Vagina (tissue), 2 donors: ENCODE measurements at places on chromosomes 4 and X. TPM values are rescaled to one million over a fixed set of nuclear protein-coding genes. Genes with fewer than 3 reads are reported as not detected.

The GPR34 gene
- 3.2 TPM for total RNA-seq

The STK32B gene
- 6.4 TPM for total RNA-seq

The TCP11X2 gene
- not detected for total RNA-seq

The SMIM43 gene
- not detected for total RNA-seq

The ZXDB gene
- 9.1 TPM for total RNA-seq

The RBM41 gene
- 11.5 TPM for total RNA-seq

DNA sequence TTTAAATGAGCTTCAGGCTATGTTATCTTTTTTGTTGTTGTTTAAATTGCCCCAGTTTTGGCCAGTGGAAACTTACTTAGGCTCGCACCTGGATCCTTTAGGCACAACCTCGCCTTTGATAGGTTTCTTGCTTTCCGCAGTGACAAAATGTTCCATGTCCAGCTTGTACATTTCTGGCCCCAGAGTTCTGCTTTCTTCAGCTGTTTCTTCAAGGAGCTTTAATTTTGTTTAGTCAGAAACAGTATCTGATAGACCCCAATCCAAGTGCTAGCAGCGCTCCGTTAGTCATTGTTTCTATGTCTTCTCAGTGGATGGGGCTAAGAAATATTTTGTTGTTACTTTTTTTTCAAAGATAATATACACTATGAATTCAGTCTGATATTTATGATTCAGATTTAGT lies 82.8 kb downstream of the STIM2 start:
- no peak for DNase-seq

DNA sequence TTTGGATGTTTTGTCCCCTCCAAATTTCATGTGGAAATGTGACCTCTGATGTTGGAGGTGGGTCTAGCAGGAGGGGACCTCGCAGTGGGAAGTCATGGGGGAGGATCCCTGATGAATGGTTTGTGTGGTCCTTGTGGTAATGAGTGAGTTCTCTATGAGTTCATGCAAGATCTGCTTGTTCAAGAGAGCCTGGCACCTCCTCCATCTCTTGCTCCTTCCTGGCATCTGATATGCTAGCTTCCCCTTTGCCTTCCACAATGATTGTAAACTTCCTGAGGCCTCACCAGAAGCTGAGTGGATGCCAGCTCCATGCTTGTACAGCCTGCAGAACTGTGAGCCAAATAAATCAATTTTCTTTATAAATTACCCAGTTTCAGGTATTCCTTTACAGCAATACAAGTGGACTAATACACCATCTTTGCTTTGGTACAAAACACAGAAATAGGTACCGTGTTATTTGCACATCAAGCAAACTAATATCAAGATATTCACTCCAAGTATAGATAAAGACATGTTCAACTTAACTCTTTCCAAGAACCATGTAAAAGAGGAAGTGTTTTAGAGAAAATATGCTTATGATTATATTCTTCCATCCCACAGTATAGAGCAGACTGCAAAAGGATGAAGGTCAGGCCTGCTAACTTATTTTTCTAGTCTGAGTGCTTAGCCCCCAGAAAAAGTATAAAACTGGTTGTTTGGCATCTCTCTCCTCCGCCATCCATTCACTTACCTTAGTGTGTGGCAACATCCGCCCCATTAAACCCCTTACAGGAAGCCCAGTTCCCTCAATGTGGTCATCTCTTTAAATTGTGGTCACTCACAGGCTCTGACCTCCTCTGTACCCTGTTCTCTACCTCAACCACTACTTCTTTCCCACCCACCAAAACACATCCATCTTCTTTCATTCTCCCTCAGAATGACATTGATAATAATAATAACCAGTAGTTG lies 6.7 kb downstream of the ARAP2 start:
- DNase-seq: no peak

GRCh38 chrX:96752781-96753180 lies 68.1 kb downstream of the DIAPH2 start:
- DNase-seq: no peak

GRCh38 chr4:7837597-7838135 lies 102.0 kb downstream of the AFAP1 start:
- DNase-seq: no peak
